Left lobe of liver (tissue), 2 donors: ENCODE measurements at places on chromosomes 4 and X. TPM values are rescaled to one million over a fixed set of nuclear protein-coding genes. Genes with fewer than 3 reads are reported as not detected.

Gene GPRASP1
- total RNA-seq = 1.4 TPM

Gene SYP
- total RNA-seq = 0.10 TPM

Gene MAGEA6
- 0.25 TPM for total RNA-seq

Gene ARX
- total RNA-seq = not detected

Gene IRAK1
- 58.4 TPM for total RNA-seq
